ENCODE measurements at places on chromosomes 5 and 9. TPM values are rescaled to one million over a fixed set of nuclear protein-coding genes. Genes with fewer than 3 reads are reported as not detected.

CATSPER3 gene
- 1.8 TPM for total RNA-seq

COL5A1 gene
- total RNA-seq = 1.5 TPM

REEP2 gene
- not detected for total RNA-seq

SLC36A2 gene
- not detected for total RNA-seq

SLC34A3 gene
- total RNA-seq = not detected

GRM6 gene
- not detected for total RNA-seq

IL9 gene
- total RNA-seq = not detected

SLC36A3 gene
- total RNA-seq = not detected

DCTN3 gene
- 62.0 TPM for total RNA-seq

PTGES2 gene
- 51.8 TPM for total RNA-seq

C9orf50 gene
- not detected for total RNA-seq

DNA sequence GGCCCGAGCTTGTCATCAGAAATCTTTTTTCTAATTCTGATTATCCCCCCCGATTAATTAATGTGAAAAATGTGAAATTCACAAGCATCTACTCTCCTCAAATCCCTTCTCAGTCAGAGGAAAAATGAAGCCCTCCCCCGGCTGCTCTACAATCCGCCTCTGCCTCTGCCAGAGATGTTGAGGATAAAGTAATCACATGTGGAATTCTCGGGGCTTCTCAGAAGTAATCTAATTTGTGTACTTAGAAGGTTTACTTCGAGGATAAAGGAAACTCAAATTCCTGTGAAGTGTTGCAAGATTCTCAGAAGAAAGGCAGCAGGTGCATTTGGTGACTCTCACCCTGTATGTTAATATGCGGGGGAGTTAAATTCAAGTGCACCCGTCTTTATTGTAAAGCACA lies 726.1 kb upstream of the ADAMTS16 start:
- no peaks in the 10 kb centered on the region for H3K27me3 ChIP-seq
- H3K36me3 ChIP-seq = no peaks in the 10 kb centered on the region
- no peak overlapping the region for H3K4me3 ChIP-seq
- no peak overlapping the region for H3K27ac ChIP-seq

DNA sequence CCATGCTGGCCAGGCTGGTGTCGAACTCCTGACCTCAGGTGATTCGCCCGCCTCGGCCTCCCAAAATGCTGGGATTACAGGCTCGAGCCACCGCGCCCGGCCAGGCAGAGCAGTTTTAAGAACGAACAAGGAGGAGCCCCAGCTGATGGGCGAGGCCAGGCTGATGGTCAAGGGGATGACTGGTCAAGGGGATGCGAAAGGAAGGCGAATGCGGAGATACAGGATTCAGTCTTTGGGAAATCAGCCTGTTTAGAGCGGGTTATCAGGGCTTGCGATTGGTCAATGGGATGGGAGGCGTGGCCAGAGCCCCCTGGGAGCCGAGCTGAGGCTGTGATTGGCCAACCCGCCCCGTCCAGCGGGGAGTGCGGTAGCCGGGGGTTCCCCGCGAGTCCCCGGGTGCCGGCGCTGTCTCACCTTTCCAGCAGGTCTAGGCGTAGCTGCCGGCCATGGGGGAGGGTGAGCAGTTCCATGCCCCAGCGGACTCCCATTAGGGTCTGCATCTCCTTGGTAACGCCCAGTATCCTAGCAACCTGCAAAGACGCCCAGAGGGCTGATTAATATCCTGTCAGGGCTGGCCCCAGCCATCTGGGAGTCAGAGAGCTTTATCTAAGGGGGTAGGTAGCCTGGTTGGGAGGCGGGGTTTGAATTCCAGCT lies 7.5 kb upstream of the TOR2A start:
- H3K27ac ChIP-seq = no peak overlapping the region
- H3K27me3 ChIP-seq = no peaks in the 10 kb centered on the region
- H3K36me3 ChIP-seq = peaks cover 49% of the 10 kb centered on the region

- no peak overlapping the region for H3K27ac ChIP-seq
- H3K27me3 ChIP-seq = no peaks in the 10 kb centered on the region
- no peaks in the 10 kb centered on the region for H3K4me1 ChIP-seq
- H3K4me3 ChIP-seq = no peak overlapping the region
- no peak for DNase-seq
- H3K36me3 ChIP-seq = no peaks in the 10 kb centered on the region
Measured at GRCh38 chr9:136354592-136355085, 8.9 kb downstream of the DNLZ start.

GRCh38 chr9:120693700-120694008 lies 20.6 kb downstream of the MEGF9 start:
- no peak overlapping the region for H3K27ac ChIP-seq
- H3K4me3 ChIP-seq = no peak overlapping the region
- DNase-seq = no peak

DNA sequence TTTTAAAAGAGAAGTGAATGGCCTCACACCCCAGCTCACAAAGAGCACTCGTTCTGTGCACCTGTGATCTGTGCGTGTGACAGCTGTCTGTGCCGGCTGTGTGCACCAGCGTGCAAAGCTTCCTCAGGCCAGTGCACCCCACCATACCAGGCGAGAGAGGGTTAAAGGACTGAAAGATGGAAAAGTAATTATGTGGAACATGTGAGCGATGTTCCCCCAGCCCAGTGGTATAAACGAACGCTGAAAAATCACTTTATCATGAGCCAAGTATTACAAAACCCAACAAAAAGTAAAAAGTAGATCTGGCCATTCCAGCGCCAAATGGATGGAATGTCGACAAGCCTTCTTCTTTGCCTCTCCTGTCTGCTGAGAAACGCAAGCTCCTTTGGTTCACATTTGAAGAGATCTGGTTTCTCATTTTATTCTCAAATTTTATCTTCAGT lies 53.7 kb downstream of the IPPK start:
- H3K36me3 ChIP-seq = peaks cover 43% of the 10 kb centered on the region
- no peak for DNase-seq
- H3K4me3 ChIP-seq = no peak overlapping the region

- H3K4me1 ChIP-seq = peaks cover 22% of the 10 kb centered on the region
- H3K27ac ChIP-seq = no peak overlapping the region
- H3K36me3 ChIP-seq = no peaks in the 10 kb centered on the region
- no peak overlapping the region for H3K4me3 ChIP-seq
- no peak for DNase-seq
Measured at GRCh38 chr9:20681467-20681866, 2.6 kb upstream of the FOCAD start.

- no peak overlapping the region for H3K27ac ChIP-seq
- no peaks in the 10 kb centered on the region for H3K36me3 ChIP-seq
- H3K27me3 ChIP-seq = no peaks in the 10 kb centered on the region
- no peak overlapping the region for H3K4me3 ChIP-seq
Measured at GRCh38 chr5:149224282-149224681, 47.4 kb upstream of the AFAP1L1 start.

DNA sequence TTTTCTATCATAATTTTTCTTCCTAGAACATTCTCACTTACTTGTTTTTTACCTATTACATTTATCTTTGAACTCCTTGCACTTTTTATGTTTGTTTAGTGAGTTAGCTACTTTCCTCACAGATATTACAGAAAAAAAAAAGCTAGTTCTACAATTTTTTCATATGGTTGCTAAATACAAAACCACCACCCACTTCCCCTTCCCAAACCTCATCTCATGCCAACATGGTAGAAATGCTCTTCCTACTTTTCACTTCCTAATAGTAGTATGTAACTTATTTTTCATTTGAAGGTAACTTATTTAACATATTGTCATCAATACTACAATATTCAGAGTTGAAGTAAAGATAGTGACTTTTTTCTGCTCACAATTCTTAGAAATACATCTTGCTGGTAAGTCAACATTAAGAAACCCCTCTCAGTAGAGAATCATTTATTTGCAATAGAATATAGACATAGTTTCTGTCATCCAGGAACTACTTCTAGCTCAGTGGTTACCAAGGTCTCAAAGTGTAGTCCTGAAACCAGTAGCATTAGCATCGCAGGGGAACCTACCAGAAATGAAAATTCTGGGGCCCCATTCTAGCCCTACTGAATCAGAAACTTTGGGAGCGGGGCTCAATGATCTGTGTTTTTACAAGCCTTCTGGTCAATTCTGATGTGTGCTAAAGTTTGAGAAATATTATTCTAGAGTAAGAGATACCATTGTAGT lies 1124.6 kb downstream of the DTWD2 start:
- no peak overlapping the region for H3K4me3 ChIP-seq
- no peaks in the 10 kb centered on the region for H3K27me3 ChIP-seq
- no peaks in the 10 kb centered on the region for H3K36me3 ChIP-seq
- DNase-seq = no peak
- no peaks in the 10 kb centered on the region for H3K4me1 ChIP-seq
- H3K27ac ChIP-seq = no peak overlapping the region

- no peak overlapping the region for H3K4me3 ChIP-seq
- no peak for DNase-seq
- H3K27me3 ChIP-seq = no peaks in the 10 kb centered on the region
- H3K36me3 ChIP-seq = no peaks in the 10 kb centered on the region
- H3K27ac ChIP-seq = no peak overlapping the region
- no peaks in the 10 kb centered on the region for H3K4me1 ChIP-seq
Measured at GRCh38 chr9:1018121-1018520, 32.0 kb upstream of the DMRT2 start.

GRCh38 chr5:132215329-132215728 lies 12.3 kb downstream of the P4HA2 start:
- no peaks in the 10 kb centered on the region for H3K27me3 ChIP-seq
- no peak for DNase-seq
- H3K27ac ChIP-seq = no peak overlapping the region
- no peaks in the 10 kb centered on the region for H3K4me1 ChIP-seq
- H3K36me3 ChIP-seq = no peaks in the 10 kb centered on the region

GRCh38 chr5:179275941-179276837 lies 69.1 kb downstream of the ADAMTS2 start:
- H3K27ac ChIP-seq = no peak overlapping the region
- no peak overlapping the region for H3K4me3 ChIP-seq

DNA sequence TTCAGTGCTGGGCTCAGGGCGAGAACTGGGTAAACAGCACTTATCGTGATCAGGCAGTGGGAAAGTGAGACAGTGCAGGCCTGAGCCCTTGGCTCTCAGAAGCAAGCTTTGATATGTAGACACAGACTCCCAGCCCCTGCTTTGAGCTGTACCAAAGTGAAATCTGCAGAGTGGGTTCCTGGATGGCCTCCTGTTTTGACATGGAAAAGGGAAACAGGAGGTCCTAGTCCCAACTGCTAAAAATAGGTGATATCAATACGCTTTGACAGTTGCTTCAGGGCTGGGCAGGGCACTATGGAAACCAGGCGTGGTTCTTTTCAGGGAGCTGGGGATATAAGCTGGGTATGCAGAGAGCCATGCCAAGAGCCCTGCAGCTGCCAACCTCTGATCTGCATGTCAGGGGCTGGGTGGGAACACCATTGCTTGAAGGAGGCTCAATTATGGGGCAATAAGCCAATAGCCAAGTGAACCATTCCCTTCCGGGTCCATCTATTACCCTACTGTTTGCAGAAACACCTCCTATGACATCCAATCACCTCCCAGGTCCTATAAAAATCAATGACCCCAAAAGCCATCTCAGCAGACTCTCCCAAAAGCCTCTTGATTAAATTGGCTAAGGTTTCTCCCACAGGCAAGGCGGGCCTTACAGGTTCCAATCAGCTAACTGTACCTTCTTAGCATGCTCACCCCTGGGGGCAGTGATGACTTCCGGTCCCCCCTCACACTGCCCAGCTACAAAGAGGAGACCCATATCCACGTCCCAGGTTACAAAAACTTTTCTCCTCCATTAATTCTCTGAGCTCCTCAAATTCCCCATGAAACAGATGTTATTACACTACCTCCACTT lies 45.8 kb downstream of the EPB41L4B start:
- H3K4me3 ChIP-seq = no peak overlapping the region
- no peak for DNase-seq
- no peak overlapping the region for H3K27ac ChIP-seq

GRCh38 chr9:7554699-7555098 lies 244.9 kb downstream of the DMAC1 start:
- H3K4me3 ChIP-seq = no peak overlapping the region
- no peak for DNase-seq
- no peak overlapping the region for H3K27ac ChIP-seq
- no peaks in the 10 kb centered on the region for H3K27me3 ChIP-seq

DNA sequence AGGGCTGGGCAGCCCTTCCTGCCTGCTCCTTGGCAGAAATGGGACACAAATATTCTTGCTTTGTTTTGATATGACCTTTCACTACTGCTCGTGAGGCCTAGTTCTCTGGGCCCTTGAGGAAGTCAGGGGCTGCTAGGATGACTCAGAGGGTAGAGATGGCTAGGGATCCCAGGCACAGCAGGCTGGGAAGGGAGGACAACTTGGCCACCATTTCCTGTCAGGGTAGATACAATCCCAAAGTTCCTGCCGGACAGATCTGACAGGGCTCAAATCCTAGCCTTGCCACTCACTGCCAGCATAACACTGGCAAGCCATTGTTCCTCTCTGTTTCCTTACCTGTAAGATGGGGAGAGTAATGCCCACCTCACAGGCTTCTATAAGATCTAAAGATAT lies 31.7 kb upstream of the MEIKIN start:
- H3K27ac ChIP-seq = no peak overlapping the region
- H3K4me3 ChIP-seq = no peak overlapping the region
- peaks cover 55% of the 10 kb centered on the region for H3K4me1 ChIP-seq
